ENCODE measurements at places on chromosomes 13 and 19.

GRCh38 chr19:41612483-41612882 is 14.4 kb downstream of the CEACAM4 start:
- DNase-seq: peak; percentile 0

GRCh38 chr13:99426426-99426825 is 74.8 kb upstream of the TM9SF2 start:
- DNase-seq: no peak

DNA sequence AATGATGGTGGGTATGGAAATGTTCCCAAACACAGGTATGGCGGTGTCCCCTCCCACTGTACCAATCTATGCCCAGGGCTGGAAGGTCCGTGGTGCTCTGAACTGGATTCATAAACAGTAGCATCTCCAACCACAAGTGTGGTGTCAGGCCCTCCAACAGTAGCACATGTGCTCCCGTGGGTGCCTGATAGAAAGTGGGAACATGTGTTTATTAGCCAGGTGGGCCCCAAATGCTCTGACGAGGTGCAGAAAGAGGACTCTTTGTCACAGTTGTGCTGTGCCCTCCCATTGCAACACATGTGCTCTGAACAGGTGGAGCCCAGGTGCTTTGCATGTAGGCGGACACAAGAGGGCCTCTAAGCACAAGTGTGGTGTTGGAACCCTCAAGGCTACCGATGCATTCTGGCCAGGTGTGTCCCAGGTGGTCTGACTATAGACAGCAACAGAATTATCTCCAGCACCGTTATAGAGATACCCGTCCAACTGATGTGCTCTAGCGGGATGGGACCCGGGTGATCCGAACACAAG is 75.4 kb upstream of the ZNF30 start:
- peak; percentile 14 for DNase-seq

DNA sequence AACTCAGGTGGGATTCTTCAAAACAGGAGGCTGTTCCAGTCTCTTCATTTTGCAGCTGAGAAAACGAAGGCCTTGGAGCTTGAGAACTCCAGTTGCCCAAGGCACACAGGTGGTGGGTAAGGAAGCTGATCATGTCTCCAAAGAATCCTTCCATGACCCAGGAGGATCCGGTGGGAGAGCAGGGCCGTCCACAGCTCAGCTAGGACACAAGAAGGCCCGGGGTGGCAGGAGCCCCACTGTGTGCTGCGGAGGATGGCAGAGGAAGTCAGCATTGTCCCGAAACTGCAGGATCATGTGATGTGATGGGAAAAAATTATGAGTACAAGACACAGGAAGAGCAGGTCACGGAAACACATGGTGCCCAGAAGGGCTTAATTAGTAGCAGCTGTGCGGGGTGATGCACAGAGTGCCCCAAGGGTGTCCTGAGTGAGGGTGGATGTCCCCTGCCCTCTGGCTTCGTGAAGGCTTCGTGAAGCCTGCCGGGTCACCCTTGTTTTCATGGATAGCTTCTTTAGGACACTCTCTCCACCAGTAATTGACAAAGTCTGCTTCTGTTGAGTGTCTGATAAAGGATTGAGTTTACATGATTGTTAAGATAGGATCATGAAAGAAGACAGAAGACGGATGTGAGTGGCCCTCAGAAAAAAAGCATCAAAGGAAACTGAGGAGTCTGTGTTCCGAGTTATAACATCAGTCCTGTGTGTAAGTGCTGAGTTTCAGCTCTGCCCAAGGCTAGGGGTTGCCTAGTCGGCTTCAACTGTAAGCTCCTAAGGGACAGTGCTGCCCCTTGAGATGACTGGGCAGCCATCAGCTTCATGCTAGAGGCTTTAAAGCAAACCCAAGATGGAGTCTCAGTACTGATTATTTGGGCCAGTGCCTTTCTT is 33.8 kb upstream of the SACS start:
- DNase-seq: no peak

GRCh38 chr13:22091222-22091970 is 420.5 kb downstream of the FGF9 start:
- no peak for DNase-seq

DNA sequence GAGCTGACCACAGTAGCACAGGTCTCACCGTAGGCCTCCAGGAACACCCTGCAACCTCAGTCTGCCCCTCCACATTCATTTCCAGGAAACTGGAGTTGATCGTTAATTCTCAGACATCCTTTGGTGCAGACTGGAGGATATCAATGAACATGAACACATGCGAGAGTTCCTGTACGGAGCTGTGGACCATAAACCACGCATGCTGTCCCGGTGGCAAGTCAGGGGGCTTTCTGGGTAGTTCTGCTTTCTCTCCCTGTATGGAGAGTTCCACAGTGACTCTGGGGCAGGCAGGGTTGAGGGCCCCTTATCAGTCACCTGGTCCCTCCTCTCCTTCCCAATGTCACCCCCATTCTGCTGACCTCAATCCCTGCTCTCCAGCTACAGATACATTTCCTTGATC is 55.5 kb upstream of the URI1 start:
- DNase-seq: no peak

GRCh38 chr13:109152311-109152820 is 523.0 kb downstream of the MYO16 start:
- no peak for DNase-seq

DNA sequence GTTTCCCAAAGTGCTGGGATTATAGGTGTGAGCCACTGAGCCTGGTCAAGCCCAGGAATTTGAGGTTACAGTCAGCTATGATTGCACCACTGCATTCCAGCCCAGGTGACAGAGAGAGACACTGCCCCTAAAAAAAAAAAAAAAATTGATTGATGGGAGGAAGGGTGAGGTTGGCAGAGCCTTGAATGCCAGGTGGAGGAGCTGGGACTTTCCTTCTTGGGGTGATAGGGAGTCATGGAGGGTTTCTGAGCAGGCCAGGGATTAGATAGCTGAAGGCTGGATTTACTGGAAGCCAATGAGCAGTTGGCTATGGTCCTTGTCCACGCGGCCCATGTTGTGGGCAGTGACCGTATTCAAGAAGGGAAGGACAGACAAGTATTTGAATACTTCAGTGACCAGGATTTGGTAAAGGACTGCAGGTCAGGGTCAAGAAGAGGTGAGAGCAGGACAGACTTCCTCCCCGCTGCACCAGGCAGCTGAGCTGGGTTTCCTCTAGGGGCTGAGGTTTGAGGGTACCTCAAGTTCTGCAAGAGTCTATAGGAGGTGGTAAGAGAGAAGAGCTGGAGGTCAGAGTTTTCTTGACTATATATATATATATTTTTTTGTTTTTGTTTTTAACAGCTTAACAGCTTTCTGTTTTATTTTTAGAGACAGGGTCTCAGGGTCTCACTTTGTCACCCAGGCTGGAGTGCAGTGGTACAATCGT is 6.9 kb upstream of the ICAM4 start:
- DNase-seq: no peak

- no peak for DNase-seq
Measured at GRCh38 chr13:80501556-80501955, 160.6 kb upstream of the SPRY2 start.

GRCh38 chr13:31380715-31381114 is 180.9 kb downstream of the B3GLCT start:
- DNase-seq: no peak

DNA sequence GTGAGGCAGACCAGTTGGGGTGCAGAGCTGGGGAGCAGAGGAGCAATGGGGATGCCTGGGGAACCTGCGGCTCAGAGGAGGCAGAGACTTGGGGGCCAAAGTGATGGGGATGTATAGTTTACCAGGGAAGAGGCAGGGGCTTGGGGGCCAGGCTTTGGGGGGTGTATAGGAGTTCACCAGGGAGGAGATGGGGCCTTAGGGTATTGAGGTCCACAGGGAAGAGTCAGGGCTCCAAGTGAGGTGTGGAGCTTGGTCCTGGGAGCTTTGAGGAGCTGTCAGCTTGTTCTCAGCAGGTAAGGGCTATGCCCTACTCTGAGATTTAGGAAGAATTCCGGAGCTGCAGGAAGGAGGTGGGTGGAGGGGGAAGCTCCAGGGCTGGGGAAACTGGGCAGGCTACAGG is 10.8 kb downstream of the TNFAIP8L1 start:
- no peak for DNase-seq

- DNase-seq: no peak
Measured at GRCh38 chr13:33583398-33583797, 234.6 kb upstream of the RFC3 start.

DNA sequence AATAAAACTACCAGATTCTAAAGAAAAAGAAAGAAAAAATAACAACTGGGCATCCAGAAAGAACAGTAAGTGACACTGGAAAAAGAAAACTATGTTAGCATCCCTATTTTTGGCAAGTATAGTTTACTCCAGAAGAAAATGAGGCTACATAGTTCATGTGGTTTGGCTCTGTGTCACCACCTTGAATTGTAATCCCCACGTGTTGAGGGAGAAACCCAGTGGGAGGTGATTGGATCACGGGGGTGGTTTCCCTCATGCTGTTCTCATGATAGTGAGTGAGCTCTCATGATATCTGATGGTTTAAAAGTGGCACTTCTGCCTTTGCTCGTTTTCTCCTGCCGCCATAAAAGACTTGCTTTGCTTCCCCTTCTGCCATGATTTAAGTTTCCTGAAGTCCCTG is 76.9 kb downstream of the ITGBL1 start:
- no peak for DNase-seq

GRCh38 chr13:36061621-36062020 is 69.6 kb downstream of the DCLK1 start:
- DNase-seq: no peak

DNA sequence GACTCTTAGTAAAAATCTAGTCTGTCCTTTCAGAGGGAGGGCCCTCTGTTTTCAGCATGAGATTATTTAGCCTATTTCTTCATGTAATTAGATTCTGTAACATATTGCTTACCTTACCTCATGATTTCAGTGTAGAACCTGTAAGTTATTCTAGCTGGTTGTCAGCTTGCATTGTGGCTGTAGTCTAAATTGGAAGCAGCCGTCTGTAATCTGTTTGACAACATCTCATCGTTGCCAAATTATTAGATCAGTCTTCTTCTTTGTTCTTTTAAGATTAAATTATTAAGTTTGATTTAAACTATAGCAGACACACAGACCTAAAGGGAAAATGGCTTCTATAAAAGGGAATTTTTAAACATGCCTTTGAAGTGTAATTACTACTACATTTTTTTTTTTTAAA is 34.8 kb downstream of the SLAIN1 start:
- no peak for DNase-seq

DNA sequence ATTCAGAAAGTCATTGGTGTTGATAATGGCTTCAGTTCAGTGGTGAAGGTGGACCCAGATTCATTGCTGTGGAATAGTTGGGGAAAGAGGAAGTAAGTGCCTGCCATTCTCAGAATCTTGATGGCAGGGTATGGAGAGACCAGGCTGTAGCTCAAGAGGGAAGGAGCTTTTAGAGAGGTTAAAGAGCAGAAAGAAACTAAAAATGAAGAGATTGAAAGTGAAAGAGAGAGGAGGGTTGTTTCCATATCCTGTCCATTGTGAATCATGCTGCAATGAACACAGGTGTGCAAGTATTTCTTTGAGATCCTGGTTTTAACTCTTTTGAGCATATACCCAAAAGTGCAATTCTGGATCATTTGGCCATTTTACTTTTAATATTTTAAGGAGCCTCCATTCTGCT is 12.5 kb downstream of the GJB6 start:
- DNase-seq: no peak

GRCh38 chr13:32587011-32587810 is 959 bp downstream of the PDS5B start:
- peak; percentile 57 for DNase-seq

DNA sequence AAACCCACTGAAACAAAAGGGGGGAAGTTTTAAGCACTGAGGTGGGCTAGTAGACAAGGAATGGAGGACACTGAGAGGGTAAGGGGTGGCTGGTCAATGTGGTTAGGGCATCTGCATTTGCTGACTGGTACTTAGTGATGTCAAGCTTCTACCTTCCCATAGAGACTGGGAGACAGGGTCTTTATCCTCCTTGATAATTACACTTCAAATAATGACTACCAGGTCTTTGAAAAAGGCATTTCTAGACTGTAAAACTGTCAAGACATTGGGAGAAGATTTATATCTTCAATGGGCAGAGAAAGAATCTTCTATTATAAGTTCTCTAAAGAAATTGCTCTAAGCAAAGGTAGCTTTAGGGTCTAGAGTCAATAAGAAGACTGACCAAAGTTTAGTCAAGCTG is 1490.8 kb upstream of the PCDH20 start:
- DNase-seq: no peak

DNA sequence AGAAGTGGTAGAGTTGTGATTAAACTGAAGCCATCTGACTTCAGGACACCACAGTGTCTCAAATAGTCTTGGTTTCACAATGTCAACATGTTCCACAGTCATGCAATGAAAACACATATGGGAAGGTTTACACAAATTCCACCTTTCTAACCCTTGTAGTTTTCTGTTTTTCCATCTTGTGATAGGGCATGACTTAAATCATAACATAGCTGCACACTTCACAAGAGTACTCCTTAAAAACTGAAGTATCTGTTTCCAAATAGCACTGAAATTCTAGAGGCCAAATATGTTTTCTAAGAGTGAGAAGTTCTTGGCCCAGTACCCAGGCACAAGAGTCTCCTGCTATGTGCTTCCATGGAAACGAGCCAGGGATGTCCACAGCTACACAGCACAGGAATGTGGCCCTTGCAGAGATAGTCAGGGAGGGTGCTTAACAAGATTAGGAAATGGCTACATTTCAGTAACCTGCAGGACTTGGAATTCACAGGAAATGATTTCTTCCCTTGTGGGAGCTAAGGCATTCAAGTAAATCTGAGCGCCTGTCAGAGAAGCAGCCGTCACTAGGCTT is 269.1 kb downstream of the NDFIP2 start:
- DNase-seq: no peak

- DNase-seq: no peak
Measured at GRCh38 chr19:3097442-3097871, 3.3 kb downstream of the GNA11 start.

DNA sequence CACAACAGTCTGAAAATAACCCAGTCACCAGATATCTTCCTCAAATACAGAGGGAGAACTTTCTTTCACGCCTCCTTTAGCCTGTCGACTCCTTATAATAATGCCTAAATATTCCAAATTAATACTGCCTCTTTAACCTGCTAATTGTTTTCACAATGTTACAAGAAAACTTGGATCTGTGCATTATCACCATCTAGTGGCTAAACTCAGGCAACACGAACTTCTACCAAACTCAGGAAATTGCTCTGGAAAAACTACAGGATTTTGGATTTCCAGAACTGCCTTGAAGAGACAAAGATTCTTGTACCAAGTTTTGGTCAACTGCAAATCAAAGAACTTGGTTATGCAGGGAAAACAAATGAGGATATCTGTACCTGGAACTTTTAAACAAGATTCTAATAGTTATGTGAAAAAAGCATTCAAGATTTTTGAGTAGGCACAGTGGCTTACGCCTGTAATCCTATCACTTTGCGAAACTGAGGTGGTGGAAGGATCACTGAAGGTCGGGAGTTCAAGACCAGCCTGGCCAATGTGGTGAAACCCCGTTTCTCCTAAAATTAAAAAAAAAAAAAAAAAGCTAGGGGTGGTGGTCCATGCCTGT is 10.8 kb downstream of the CLN5 start:
- DNase-seq: no peak
